Foreskin melanocyte (primary cell): ENCODE measurements at places on chromosomes 7 and 10.

GRCh38 chr7:107173691-107174406 is 5.0 kb downstream of the HBP1 start:
- peak; percentile 88 for DNase-seq

DNA sequence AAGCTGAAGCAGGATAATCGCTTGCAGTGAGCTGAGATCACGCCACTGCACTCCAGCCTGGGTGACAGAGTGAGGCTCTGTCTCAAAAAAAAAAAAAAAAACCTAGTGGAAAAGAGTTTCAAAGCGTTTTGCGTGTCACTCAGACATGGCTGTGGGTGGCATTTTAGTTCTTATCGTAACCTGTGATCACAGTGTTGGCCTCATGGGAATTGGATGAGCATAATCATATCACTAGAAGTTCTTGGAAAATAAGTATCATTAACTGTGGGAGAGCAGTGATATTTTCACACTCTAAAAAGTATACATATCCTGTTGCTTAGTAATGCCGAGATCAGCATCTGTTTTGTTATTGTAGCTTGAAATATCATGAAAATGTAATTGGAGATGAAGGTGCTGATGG is 92.6 kb downstream of the CREM start:
- DNase-seq: no peak

GRCh38 chr10:123748711-123749110 is 82.6 kb downstream of the GPR26 start:
- DNase-seq: no peak

DNA sequence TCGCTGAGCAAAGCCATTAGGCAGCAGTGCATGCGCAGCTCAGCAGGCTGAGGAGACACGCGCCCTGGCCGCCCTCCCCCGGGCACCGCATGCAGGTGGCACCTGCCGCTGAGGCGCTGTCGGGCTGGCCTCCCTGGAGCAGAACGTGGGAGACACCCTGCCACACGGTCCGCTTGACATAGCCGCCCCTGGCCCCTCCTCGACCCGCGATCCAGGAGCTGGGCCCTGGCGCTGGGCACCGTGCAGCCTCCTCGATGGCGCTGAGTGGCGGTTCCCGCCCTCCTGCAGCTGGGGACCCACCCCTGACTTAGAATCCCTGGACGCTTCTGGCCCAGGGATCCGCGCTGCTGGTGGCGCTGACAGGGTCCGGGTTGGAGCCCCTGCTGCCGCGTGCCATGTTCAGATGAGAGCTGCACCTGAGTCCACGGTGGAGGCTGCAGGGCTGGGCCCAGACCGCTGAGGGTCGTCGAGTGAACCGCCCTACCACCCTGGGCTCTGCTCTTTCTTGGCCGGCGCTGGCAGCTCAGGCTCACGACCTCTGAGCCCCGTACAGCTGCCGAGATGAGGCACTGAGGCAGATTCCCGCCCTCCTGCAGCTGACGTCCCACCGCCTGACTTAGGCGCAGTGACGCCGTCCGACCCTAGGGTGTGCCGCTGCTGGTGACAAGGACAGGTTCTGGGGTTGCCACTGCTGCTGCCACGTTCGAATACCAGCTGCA is 116.8 kb downstream of the OR13A1 start:
- no peak for DNase-seq

DNA sequence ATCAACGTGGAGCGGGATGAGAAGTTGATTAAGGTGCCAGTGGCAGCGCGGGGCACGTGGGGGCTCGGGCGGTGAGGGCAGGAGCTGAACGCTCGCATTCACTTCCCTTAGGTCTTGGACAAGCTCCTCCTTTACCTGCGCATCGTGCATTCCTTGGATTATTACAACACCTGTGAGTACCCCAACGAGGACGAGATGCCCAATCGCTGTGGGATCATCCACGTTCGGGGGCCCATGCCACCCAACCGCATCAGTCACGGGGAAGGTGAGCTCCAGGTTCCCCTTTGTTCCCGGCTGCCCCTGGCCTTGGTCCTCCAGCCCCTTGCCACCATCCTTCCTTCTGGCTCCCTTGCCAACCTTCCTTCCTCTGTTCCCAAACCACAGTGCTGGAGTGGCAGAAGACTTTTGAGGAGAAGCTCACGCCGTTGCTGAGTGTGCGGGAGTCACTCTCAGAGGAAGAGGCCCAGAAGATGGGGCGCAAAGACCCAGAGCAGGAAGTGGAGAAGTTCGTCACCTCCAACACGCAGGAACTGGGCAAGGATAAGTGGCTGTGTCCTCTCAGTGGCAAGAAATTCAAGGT is 2.5 kb downstream of the UFSP1 start:
- no peak for DNase-seq

DNA sequence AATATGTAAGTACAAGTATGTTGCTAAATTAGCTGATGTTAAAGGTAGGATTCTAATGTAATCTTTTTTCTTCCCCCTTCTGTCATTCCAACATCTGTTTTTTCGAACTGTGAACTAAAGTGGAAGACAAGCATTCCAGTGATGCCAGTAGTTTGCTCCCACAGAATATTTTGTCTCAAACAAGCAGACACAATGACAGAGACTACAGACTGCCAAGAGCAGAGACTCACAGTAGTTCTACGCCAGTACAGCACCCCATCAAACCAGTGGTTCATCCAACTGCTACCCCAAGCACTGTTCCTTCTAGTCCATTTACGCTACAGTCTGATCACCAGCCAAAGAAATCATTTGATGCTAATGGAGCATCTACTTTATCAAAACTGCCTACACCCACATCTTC is 62.7 kb downstream of the WAC start:
- DNase-seq: no peak

GRCh38 chr10:24465124-24465874 is 256.4 kb downstream of the KIAA1217 start:
- DNase-seq: no peak

GRCh38 chr10:43151371-43151770 is 13.1 kb downstream of the CSGALNACT2 start:
- no peak for DNase-seq

DNA sequence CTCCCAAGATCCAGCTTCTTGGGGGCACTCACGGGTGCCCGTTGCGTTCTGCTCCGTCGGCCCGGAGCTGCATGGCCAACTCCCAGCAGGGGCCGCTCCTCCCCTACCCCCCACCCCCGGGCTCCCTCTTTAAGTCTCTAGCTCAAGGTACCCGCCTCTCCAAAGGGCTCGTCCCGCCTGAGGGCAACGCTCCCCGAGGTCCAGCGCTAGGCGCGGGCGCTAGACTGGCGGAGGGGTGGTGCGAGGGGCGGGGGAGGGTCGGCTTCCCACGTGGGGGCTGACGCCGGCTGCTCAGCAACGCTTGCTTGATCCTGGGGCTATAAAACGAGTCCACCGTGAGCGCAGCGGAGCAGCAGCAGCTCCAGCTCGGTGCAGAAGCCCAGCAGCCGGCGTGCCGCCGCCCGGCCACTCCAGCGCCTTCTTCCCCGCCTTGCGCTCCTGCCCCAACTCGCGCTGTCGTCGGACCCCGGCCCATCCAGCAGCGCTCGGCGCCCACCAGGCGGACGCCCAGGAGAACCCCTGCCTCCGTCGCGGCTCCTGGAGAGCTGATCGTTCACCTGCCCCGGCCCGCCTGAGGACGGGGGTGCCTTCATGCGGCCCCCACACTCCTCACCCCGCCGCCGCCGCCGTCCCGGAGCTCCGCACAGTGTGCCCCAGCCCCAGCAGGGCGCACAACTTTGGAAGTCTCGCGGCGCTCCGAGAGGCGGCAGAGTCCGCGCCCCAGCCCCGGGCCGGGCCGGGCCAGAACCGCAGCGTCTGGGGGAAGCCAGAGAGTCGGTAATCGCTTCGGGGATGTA is at the start of gene ADRA2A:
TSS of gene ADRA2A (plus strand) at position 348 of the 797 bp plus-strand sequence. CDS start 968 bp downstream, outside the sequence.
- DNase-seq: peak; percentile 38

DNA sequence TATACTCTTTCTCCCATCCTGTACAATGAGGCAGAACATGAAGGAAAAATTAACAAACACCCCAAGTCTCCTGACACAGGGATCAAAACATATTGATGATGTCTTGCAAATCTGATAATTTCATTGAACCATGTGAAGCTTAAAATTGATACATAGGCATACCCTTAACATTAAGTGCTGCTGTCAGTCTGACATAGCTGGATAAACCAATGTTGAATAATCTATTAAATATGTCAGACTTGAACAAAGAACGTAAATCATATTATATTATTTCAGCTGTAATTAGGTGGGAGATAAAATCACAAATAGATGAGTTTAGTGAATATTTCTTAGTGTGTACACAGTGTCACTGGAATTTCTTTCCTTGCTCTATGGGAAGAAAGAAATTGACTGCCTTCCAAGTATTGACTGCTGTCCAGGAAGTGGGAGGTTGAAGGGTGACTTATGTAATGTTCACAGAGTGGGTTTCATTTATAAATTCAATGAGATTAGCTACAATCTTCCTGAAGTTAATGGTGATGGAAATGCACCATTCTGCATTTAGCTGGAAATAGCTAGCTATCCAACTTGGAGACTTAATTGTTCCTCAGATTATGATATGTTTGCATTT is 170.8 kb downstream of the AUTS2 start:
- no peak for DNase-seq

- DNase-seq: no peak
Measured at GRCh38 chr10:80202934-80203834, 2.2 kb downstream of the ANXA11 start.

GRCh38 chr10:129725482-129725881 is 238.6 kb downstream of the EBF3 start:
- DNase-seq: no peak

- no peak for DNase-seq
Measured at GRCh38 chr7:102897211-102897631, 15.6 kb upstream of the LRRC17 start.

- no peak for DNase-seq
Measured at GRCh38 chr10:13839430-13839990, 252.7 kb downstream of the PRPF18 start.

DNA sequence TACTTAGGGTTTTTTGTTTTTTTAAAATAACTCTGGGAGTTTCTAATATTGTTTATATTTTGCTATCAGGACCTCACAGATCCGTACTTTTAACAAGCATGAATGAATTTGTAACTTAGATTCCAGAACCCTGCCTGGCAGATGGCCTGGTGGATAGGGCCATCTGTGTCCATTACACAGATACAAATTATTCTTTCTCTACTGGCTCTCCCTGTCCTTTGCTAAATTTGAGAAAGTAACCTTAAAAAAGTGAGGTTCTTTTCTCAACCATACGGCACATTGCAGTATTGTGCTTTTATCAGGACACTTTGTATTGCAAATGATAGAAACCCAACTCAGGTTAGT is 26.6 kb downstream of the LCOR start:
- DNase-seq: no peak

GRCh38 chr10:23203369-23204325 is 11.5 kb downstream of the PTF1A start:
- no peak for DNase-seq

- DNase-seq: no peak
Measured at GRCh38 chr7:102966465-102966864, 53.7 kb downstream of the LRRC17 start.

DNA sequence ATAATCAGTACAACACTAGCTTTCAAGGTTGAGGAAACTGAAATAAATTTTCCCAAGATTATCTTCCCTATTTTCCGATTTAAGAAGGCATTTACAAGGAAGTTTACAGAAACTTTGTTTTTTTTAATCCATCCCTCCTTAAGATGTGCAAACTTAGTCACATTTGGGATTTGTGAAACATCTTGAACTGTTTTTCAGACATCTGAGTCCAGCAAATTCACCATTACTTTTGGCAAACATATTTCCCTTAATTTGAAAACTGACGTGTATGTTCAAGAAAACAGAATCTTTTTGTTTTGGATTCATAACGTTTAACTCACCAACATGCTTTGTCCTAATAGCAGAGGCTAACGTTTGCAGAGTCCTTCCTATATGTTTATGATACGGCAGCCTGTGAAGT is 19.5 kb downstream of the GLI3 start:
- DNase-seq: no peak

DNA sequence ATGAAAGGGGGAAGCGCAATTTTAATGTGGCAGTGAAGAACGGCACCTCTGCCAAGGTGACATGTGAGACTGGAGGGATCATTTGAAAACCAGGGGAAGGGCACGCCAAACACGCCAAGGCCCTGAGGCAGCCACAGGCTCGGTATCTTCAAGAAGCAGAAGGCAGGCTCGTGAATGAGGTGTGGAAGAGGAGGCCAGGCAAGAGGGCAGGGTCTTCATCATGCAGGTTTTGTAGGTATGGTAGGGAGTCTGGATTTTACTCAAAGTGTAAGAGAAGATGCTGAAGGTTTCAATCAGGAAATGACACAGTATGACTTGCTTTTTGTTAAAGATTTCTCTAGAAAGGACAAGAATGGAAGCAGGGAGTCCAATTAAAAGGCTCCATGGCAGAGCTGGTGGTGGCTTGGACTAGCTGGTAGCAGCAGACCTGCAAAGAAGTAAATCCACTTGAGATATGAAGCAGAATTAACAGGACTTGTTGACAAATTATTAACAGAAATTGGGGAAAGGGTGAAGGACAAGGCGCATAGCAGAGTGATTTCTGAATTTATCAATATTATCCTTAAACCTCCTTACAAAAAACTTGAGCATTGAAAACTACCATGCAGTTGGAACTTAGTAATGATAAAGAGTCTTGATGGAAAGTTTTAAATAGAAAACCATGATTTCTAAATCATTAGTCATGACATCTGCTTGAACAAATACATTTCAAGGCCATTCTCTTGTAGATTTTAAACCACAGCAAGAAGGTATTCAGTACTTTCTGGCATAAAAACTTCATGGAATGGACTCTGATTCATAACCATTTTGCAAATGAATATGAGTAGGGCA is 70.4 kb downstream of the COA1 start:
- no peak for DNase-seq

DNA sequence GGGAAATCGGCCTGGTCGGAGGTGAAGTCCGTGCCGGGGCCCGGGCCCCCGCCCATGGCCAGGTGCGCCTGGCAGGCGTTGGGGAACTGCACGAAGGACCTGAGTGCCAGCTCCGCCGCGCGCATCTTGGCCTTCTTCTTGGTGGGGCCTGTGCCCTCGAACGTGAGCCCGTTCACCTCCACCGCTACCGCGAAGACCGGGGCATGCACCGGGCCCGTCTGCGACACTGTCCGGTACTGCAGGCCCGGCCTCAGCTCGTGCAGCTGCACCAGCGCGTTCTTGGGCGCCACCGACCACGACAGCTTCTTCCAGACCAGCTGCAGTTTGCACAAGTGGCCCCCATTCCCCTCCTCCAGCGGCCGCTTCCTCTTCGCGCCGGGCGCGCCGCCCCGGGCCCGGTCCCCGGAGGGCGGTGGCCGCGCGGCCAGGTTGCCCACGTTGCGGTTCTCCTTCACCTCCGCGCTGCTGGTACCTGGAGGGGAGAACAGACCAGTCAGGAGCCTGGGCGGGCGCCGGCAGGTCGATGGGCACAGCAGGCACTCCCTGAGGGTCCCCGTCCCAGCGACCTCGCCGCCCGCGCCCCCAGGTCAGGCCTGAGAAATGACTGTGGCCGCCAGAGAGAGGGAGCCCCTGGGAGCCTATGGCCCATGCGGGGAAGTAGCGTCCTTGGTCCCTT is 307.4 kb downstream of the WDR37 start:
- DNase-seq: no peak

DNA sequence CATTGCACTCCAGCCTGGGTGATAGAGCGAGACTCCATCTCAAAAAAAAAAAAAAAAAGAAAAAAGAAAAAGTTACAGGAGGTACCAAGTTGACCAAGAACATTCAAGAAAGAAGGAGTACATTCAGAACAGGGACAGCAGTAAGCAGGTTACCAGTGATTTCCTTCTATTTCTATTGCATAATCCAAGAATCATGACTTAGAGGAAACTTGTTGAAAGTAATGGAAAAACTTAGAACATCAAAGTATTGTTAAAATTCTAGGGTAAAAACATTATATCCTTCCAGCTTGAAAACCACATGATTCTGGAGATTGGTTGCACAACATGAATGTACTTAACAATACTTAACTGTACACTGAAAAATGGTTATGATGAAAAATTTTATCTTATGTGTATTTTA is 25.2 kb downstream of the RAPGEF5 start:
- no peak for DNase-seq
